ENCODE measurements at places on chromosomes 11 and 22.

DNA sequence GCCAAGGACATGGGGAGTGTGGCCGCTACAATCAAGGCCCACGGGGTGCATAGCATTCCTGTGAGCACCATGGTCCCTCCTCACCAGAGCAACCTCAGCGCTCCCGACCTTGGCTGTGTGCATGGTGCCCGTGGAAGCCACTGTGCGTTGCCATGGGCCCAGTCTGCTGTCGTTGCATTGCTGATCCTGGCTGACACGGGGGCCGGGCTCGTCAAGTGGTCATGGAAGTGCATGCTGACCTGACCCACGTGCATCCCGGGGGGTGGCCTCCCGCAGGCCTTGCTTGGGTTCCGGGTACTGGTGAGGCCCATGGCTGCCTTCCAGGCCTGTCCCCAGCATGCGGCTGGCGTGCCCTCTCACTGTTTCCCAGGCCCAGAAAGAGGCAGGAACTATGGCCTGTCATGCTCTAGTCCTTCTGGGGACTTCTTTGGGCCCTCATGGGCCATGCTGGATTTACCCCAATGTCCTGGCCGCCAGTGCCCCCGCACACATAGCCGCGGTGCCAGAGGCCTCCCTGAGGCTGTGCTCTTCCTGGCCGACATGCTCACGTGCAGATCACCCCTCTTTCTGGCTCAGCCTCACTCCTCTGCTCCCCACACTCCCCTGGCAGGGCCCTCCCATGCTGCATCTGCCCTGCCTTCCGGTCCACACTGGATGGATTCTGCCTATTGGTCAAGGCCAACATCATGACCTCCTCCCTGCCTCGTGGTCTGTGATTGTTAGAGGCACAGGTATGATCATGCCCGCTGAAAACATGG, 1258.0 kb downstream of the BRD1 start:
- no peak for DNase-seq

DNA sequence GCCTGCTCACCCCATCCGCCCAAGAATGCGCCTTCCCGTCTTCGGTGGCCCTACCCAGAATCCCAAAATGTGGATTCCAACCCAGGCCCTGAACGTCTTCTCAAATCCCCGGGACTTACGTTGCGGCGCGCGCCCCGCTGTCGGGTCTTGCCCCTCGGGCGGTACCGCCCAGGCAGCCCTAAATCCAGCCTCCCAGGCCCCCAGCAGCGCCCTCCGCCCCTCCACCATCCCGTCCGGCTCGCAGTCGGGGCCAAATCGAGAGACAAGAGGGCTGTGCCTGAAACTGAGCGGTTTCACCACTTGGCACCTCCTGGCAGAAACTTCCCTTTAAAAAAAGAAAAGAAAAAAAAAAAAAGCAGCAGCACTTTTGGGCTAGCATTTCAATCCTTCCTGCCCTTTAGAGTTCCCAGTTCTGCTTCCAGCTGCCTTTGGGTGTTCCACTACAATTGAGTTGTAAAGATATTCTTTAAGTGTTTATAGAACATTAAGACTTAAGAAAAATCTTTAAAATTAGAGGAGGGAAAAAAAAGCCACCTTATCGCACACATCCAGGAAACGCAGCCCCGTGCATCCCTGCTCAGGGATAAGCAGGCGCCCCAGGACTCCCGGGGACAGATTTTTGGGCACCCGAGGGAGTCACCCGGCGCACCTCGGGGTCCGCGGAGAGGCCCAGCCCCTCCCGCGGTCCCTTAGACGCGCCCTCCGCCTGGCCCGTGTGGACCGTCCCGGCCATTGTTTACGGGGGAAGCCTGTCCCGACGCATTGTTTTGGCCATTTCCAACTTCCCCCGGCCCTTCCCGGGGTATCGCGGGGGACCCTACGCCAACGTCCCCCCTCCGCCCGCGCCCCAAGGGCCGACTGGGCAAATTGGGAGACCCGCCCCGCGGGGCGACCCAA, 57.6 kb downstream of the KCNJ4 start:
- peak; percentile 54 for DNase-seq

DNA sequence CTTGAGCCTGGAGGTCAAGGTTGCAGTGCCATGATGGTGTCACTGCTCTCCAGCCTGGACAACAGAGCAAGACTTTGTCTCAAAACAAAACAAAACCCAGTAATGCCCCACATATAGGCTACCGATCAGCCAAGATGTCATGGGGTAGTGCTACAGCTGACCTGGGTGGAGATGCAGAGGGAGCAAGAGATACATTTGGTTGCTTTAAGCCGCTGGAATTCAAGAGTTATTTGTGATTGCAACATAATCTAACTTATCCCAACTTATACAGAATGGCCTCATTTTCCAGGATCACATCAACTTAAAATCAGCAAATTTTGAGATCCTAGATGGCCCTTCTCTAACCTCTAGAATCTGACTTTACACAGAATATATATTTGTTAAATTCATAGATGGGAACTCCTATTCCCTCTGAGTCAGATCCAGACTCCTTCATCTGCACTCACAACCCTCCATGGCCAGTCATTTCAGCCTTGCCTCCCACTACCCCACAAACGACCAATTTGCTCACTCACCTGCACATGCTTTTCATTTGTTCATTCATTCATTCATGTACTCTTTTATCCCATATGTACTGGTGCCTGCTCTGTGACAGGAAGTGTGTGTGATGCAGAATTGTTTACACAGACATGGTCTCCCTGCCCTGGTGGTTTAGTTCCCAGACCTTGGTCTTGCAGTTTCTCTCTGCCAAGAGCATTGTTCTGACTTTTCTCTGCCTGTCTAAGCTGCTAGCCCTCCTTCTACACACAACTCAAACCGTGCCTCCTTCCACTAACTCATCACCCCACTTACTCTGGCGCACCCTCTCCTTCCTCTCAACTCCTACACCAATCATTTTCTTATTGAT, 24.1 kb upstream of the APLNR start:
- DNase-seq = no peak

- no peak for DNase-seq
Measured at GRCh38 chr22:50531962-50532674, 2.3 kb upstream of the TYMP start.

- DNase-seq = peak; percentile 81
Measured at GRCh38 chr22:36331306-36331911, 56.4 kb downstream of the MYH9 start.

GRCh38 chr11:91296629-91297028, 928.0 kb upstream of the FAT3 start:
- DNase-seq = no peak
